Smooth muscle cell of the pulmonary artery (primary cell): ENCODE measurements at places on chromosomes 1 and 21. TPM values are rescaled to one million over a fixed set of nuclear protein-coding genes. Genes with fewer than 3 reads are reported as not detected.

The CFAP107 gene
- not detected in 2 replicates for total RNA-seq

The PDPN gene
- 1.1 and 17.3 TPM in 2 replicates for total RNA-seq

The JMJD4 gene
- 30.5 and 36.7 TPM in 2 replicates for total RNA-seq

The C1orf141 gene
- not detected in 2 replicates for total RNA-seq

The PTGS2 gene
- 59.8 and 148 TPM in 2 replicates for total RNA-seq

The TTC22 gene
- total RNA-seq = not detected in 2 replicates

The OR2L8 gene
- not detected in 2 replicates for total RNA-seq

The SZRD1 gene
- total RNA-seq = 47.6 and 53.4 TPM in 2 replicates

The EFNA1 gene
- 1.0 and 3.7 TPM in 2 replicates for total RNA-seq

The ARHGAP30 gene
- total RNA-seq = not detected in 2 replicates

The MYCL gene
- 0.33 and 1.4 TPM in 2 replicates for total RNA-seq

The IGFN1 gene
- total RNA-seq = 0.07 TPM in 1 of 2 replicates, not detected in the other

The GIPC2 gene
- 0.20 and 1.4 TPM in 2 replicates for total RNA-seq

The EPHA8 gene
- total RNA-seq = not detected in 2 replicates

The CFAP74 gene
- total RNA-seq = not detected in 2 replicates

The NBPF8 gene
- 17.7 and 22.8 TPM in 2 replicates for total RNA-seq

The IL10 gene
- not detected in 2 replicates for total RNA-seq

The HAO2 gene
- total RNA-seq = not detected in 2 replicates

The KIF2C gene
- total RNA-seq = 3.2 and 9.3 TPM in 2 replicates

The BARHL2 gene
- not detected in 2 replicates for total RNA-seq

The ADAMTS5 gene
- 2.1 and 14.7 TPM in 2 replicates for total RNA-seq

The TEDDM1 gene
- total RNA-seq = not detected in 2 replicates

The KCNE2 gene
- not detected in 2 replicates for total RNA-seq

The TNNT2 gene
- total RNA-seq = under 0.01 TPM in 1 of 2 replicates, not detected in the other

The FABP3 gene
- total RNA-seq = 7.5 and 40.1 TPM in 2 replicates

The CR1 gene
- total RNA-seq = not detected in 2 replicates
